Germinal center (tissue), 1 donor: ENCODE measurements at places on chromosomes 13 and 19.

DNA sequence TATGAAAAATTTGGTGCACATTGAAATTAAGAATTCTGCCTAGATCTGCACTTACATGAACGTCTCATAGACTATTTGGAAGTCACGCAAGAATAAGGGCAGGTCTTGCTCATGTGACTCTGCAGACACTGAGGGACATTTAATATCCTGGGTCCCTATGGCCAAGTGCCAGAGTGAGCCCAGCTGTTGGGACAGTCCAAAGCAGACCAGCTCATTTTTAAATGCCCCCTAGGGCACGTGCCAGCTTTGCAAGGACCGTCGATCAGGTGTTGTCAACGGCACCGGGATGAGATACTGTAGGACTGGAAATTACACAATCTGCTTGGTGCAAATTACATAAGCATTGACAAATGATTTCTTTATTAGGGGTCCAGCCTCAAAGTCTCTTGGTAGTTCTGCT lies 293.6 kb downstream of the TEX29 start:
- DNase-seq, result no peak

DNA sequence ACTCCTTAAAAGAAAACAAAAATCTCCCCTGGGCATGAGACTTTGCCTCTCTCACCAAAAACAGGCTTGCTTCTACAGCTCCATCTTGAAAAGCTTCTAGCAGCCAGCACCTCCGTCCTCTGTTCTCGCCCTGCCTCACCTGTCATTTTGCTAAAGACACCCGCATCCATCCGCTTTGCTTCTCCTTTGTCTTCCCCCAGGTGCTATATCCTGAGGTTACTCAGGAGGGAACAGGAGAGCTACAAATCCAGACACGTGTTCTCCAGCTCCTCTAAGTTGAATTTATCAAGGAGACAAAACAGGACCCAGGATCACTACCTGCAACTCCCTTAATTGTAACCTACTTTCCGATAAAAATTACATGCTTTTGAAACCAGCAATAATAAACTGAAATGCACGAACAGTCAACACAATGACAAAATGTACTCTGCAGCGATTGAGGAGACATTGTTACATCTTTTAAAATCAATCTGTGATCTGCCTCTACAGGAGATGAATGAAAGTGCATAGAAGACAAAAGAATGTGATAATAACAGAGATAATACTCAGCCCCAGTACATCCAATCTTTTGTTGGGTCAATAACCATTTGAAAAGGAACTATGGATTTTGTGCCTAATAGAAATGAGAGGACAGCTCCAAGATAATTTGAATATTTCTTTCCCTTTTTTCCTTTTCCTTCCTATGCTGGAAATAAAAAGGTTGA lies 221.2 kb downstream of the DCLK1 start:
- DNase-seq, result no peak

GRCh38 chr19:6221878-6222746 lies 57.7 kb downstream of the MLLT1 start:
- DNase-seq, result no peak

DNA sequence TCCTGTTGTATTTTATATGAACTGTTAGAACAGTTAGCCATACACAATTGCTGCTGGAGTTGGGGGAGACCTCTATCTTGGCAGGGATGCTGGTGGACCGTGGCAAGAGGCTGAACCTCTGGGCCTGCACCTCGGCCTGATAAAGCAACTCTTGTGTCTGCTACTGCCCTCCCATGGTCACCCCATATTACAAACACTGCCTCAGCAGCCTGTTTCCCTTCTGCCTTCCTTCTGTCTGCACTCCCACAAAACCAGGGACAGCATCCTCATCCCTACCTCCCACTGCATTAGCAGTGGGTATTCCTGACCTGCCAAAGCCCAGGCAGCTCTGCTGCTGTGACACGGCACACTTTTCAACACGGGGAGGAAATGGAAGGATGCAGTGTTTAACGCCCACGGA lies 456.4 kb downstream of the FGF14 start:
- no peak for DNase-seq

DNA sequence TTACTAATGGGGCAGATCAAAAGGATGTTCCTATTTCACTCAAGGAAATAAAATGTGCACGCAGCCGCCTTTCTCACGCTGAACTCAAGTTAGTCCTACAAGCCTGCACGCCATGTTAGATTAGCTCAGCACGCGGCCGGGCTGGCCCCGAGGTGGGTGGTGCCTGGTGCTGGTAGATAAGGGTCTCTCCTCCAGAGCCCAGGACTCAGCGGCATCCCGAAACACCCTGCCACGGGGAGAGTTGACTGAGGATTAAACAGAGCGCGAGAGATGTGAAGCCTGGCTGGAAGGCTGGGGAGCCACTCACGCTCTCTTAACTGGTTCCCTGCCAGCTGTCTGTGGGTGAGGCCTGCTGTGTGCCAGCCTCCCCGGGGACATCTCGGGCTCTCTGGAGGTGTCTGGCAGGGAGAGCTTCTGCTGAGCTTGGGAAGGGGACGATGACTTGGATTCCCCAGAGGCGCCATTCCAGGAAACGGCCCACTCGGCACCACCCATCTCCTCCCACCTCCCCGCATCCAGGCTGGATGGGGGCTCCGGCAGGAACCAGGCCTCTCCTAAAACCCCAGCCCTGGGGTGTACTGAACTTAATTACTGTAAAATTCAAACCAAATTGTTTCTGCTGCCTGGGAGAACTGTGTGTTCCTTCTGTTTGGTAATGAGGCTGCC lies 122.2 kb downstream of the KDM4B start:
- no peak for DNase-seq

DNA sequence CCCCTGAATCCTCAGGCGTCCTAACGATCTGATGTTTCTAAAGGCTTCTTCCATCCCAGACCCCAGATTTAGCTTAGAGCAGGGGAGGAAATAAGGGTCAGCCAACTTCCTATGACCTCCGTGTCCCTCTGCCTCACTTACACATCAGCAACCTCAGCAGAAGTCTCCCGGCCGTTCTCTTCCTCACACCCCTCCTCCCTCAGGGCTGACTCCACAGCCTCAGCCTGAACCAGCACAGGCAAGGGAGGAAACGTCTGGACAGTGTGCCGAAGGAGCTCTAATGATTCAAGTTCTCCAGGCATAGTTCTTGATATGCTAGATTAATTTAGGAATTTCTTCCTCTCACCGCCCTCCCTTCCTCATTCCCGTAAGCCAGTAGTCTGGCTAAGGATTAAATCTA lies 121.4 kb downstream of the NUFIP1 start:
- no peak for DNase-seq

- DNase-seq, result no peak
Observed at GRCh38 chr13:40161931-40162330, 504.5 kb downstream of the FOXO1 start.

DNA sequence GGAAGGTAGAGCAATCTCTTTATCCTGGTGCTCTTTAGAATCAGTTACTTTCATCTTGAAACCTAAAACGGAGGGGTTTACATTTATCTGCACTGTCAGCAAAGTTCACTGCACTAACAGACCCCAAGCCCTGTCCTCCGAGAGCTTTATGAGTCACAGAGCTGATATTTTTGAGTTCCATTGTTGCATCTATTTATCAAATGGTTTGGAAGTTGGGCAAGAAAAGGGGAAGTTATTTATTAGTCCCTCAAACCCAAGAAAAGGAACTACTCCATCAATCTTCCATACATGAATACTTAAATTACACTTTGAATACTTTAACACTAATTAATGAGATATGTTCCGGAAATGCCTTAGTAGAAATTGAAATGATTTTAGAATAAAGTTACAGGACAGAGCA lies 55.5 kb downstream of the EDNRB start:
- DNase-seq, result no peak

DNA sequence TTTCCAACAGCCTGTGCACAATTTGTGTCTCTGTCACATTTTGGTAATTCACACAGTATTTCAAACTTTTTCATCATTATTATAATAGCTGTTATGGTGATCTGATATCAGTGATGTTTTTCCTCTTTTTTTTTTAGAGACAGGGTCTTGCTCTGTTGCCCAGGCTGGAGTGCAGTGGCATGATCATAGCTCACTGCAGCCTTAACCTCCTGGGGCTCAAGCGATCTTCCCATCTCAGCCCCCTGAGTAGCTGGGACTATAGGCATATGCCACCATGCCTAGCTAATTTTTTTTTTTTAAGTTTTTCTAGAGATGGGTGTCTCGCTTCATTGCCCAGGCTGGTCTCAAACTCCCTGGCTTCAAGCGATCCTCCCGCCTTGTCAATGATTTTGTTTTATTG lies 5.8 kb downstream of the MARK4 start:
- DNase-seq, result no peak

GRCh38 chr13:39373145-39373544 lies 229.8 kb downstream of the LHFPL6 start:
- no peak for DNase-seq

DNA sequence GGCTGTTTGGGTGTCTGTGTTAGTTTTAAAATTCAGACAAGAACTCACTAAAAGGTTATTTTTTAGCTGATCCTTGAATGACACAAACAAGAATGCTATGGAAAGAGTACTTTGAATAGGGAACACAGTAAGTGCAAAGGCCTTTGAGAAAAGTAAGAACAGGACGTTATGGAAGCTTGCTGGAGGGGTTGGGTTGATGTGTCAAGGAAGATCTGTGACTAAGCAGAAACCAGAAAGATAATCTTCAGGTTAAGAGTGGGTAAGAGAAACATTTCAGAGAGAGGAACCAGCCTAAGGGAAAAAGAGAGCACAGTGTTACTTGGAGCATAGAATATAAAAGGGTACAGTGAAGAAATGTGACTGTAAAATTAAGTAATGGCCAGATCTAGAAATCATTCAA lies 41.2 kb upstream of the TRPC4 start:
- DNase-seq, result no peak

- no peak for DNase-seq
Observed at GRCh38 chr19:46229442-46229841, at the start of gene IGFL1. Gene IGFL1 (plus strand): TSS chr19:46229742. CDS start chr19:46229775, 33 bp downstream.

DNA sequence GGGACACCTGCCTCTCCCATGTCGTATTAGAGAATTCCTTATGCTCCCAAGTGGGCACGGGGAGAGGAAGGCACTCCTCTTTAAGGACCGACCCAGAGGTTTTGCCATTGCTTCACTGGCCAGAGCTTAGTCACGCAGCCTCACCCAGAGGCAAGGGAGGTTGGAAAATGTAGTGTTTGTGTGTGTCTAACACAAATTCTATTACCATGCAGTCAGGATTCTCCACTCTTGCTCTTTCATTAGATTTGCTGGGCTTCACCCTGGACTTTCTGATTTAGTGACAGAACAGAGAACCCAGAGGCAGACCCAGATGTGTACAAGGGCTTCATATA lies 14.6 kb upstream of the NCCRP1 start:
- DNase-seq, result no peak

GRCh38 chr19:397321-397720 lies 11.6 kb downstream of the C2CD4C start:
- no peak for DNase-seq

DNA sequence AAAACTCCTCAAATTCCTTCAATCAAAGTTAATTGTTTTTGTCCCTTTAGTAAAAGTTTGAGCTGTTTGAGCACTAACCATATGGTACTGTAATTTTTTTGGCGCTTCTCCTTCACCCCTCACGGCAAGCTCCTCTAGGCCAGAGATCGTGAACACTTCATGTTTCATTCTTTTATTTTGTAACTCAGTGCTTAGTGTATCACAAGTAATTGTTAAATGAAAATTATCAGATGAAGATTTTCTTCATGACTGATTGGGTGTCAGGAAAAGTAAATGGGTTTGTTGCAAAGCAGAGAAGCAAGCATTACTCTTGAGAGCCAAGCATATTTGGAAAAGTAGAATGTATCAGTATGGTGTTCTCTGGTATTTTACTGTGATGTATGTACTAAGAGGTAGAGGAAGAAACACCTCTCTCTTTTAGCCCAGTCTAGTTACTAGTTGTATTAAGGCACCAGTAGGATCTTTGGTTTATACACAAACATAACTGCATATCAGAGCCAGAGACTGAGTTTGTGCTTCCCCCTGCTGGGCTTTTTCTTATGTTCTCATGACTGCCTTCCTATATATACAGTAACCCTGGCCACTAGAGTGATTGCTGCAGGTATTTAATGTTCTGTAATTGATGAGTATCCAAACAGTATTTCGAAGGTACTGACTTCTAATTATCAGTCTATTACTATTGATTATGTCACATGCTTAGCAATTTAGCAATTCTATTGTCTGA lies 202.3 kb upstream of the KLHL1 start:
- no peak for DNase-seq

GRCh38 chr19:49730166-49730565 lies 32.9 kb downstream of the TSKS start:
- no peak for DNase-seq
